ENCODE measurements at places on chromosomes 2 and 18. TPM values are rescaled to one million over a fixed set of nuclear protein-coding genes. Genes with fewer than 3 reads are reported as not detected.

ABCB11 gene
- total RNA-seq = 1.1 TPM

EHD3 gene
- 1.0 TPM for total RNA-seq

HOXD13 gene
- 0.32 TPM for total RNA-seq

SERPINB4 gene
- not detected for total RNA-seq

SH3BP4 gene
- 44.4 TPM for total RNA-seq

IAH1 gene
- total RNA-seq = 53.9 TPM

Data from colonic mucosa (tissue), 4 donors.